Islet precursor cell (in vitro differentiated cells): ENCODE measurements at places on chromosomes 7 and 10.

GRCh38 chr7:36367561-36368077, 22.0 kb upstream of the ANLN start:
- DNase-seq, result no peak

DNA sequence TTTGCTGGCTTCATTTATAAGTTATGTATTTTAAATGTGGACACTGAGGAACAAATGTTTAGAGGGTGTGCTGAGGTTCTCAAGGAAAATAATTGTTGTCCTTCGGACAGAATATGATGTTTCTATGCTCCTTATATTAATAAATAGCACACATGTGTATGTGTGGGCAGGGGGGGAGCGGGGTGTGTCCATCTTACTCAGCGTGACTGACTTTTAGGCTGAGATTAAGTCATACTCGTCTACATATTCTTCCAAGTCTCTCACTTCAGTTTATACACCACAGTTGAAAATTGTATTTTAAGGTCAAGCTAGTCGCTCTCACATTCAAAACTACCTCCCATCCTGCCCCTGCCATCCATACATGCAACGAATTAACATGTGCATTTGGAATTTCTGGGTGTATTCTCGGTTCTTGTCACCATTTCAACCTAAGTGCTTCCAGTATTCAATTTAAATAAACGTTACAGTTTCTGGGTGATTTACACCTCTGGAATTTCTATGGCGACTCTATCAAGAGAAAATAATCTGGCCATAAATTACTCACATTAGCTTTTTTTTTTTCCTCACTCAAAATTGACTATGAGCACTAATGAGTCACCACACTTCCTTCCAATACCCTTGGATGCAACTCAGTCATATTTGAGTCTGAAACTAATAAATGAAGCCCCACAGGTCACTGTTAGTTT, 3.3 kb downstream of the PCDH15 start:
- no peak for DNase-seq

DNA sequence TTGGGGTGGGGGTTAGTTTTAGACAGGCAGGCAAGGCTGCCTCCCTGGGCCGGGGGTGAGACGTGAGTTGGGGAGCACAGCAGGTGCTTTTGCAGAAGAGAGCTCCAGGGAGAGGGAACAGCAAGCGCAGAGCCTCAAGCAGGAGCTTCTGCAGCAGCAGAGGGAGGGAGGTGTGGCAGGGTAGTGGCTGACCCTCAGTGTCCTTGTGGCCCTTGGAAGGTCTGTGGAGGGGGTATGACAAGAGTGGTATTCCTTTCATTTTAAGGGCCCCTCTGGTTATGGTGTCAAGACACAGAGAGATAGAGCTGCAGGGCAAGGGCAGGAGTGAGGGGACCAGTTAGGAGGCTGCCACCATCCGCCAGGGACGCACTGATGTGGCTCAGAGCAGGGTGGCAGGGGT, 138.9 kb downstream of the EBF3 start:
- DNase-seq, result no peak

DNA sequence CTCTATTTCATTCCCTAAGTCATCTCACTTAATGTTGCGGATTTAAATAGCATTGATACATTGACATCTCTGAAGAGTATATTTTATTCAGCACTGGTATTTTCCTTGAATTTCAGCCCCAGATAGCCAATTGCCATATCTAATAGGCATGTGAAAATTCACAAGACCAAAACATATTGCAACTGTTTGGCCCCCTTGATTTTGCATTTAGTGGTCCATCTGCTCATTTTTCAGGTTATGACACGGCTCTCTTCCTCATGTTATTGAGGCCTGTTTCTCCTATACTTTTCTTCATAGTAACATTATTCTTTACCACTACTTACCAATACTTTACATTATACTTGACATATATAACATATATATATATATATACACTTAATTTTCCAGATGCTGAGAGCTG, 43.7 kb downstream of the MKLN1 start:
- no peak for DNase-seq

DNA sequence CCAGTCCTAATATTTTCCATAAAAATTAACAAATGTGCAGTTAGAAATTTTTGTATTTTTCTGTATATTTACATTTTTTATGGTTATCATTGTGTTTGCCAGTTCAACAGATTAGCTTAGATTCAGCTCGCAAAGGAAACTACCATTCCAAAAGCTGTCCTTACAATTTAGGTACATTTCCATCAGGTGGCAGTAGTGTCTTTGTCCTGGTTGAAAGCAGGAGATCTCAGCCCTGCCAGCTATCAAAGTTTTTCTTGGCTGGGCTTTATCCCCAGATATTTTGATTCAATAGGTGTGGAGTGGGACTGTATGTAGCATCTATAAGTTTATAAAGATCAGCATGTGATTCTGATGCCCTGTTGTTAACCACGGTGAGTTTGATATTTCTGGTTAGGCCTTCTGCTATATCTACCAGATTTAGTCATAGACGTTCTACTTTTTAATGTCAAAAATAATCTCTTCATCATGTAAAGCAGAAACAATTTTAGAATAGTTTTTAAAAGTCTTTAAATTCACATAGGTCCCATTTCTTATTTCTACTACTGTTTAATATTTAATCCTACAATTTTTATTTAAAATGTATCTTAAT, 15.5 kb upstream of the ICA1 start:
- no peak for DNase-seq

- DNase-seq, result no peak
These were observed 18.1 kb downstream of the RAB11FIP2 start for GRCh38 chr10:118028619-118029018.

GRCh38 chr10:133070405-133070804, 17.3 kb upstream of the ADGRA1 start:
- peak; percentile 94 for DNase-seq

DNA sequence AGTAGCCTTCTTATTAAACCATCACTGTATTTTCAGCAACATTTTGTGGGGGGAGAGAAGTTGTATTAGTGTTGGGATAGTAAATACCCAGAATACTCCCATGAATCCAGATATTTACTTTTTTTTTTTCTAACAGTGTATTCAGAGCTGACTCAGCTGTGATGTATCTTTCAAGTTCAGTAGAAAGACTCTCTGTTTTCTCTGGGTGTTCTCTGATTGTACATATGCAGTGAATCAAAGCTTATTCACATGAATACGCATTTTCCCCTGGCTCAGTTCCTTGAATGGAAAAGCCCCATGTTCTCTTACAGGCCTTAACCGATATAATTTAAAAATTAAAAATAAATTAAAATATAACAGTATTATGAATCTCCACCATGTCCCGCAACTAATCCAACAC, 1.3 kb downstream of the TFPI2 start:
- DNase-seq, result no peak

GRCh38 chr10:52633266-52633665, 139.3 kb downstream of the MBL2 start:
- no peak for DNase-seq

GRCh38 chr7:114413761-114414155, 857 bp upstream of the FOXP2 start:
- DNase-seq, result no peak

DNA sequence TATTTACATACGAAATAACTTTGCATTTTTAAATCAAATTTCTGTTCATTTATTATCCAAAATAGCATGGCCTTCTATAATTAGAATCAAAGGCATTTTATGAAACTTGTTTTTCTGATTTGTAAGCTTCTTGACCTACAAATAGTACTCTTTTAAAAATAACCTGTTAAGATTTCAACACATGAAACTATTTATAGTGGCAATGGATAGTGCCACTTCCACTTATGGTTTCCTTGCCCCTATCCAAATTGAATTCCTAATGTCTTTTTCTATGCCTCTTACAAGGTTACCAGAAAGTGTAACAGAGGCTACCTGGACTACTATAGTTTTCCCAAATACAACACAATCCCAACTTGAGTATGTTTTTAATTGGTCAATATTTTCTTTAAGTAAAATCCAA, 263.5 kb downstream of the SEMA3D start:
- DNase-seq, result no peak

DNA sequence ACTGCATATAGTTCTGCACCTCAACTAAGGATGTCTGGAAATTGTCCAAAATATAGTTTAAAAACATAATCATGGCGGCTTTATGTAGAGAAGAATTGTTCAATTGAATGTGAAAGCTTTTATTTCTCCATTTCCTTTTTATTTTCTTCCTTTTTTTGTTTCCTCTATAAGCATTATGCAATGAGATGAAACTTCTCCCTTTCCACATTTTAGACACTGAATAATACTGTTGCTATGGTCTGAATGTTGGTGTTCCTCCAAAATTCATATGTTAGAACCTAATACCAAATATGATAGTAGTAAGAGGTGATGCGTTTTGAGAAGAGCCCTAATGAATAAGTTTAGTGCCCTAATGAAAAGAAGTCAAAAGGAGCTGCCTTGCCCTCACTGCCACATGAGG, 175.0 kb downstream of the RNLS start:
- DNase-seq, result no peak

GRCh38 chr7:19834566-19834965, 61.1 kb upstream of the TMEM196 start:
- DNase-seq, result no peak

- no peak for DNase-seq
These were observed 46.1 kb downstream of the TNPO3 start for GRCh38 chr7:129008645-129009414.

GRCh38 chr7:156063241-156063810, 251.1 kb upstream of the SHH start:
- no peak for DNase-seq

DNA sequence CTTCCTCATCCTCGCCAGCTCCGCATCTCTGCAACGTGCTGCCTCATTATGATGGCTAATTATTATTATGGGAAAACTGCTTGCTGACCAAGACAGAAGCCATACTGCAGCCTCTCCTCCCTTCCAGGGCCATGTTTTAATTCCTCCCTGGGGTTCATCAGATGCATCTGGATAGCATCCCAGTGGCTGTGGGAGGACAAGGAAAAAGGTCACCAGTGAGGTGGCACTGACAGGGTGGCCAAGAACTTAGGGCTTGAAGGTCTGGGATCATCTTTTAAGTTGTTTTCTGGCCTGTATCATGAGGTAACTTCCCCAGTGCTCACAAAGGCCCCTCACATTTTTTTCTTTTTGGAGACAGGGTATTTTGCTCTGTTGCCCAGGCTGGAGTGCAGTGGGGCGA, 39.6 kb downstream of the KCNH2 start:
- no peak for DNase-seq

DNA sequence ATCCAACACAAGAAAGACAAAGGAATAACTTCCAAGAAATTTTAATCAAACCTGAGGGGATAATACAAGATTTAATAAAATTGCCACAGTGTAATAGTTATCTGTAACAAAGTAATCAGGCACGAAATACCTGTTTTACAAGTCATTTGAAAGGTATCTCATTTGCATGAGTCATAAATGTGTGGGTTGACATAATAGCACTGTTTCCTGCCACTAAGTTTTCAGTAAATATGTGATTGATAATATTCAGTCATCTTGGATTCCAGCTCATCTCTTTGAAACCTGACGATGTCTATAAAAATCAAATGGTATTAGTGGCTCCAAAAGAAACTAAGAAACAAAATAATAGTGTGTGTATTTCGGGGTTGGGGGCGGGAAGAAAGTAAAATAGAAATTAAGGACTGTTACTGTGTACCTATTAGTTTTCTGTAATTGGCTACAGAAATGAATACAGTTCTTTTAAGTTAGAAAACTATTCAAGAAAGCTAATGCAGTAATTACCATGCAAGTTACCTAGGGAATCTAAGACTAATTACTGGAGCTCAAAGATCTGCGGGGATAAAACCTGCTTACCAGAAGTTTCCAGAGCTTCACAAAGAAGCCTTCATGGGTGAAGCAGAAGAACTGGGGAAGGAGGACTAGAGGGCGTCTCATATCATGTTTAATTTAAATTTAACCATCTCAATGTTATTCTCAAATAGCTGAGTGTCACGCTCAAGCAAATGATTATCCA, 100.7 kb downstream of the ST8SIA6 start:
- DNase-seq, result no peak

DNA sequence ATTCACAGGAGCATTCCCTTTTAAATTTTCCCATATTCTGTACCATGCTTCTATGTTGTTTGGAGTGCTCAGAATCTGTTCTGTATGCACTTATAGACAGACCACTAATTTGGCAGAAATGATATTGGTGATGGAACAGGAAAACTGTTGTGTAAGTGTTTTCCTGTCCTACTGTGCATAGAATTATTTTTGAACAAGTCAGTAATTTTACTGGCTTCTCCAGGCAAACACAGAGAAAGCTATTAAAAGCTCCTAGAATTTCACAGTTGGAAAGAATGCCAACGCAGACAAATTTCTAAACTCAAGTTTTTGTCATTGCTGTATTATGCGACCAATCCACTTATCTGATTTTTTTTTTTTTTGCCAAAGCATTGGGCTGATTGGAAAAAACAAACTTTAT, 55.7 kb downstream of the ANKMY2 start:
- DNase-seq, result no peak

DNA sequence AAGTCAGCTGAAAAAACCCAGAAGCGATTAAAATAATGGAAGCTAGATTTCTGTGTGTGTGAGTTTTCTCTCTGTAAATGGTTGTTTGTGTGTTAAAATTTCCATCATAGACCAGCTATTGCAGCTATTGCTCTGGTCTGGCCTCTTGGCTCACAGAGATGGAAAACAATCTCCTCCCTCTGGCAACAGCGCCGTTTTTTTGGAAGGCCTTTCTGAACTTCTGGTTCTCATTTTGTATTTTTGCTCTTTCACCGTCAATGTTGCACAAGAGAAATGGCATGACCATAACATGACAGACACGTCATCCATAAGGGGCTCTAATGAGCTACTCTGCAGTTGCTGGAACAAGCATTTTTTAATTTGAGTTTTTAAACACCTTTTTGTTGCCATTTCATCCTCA, 91.0 kb downstream of the CUBN start:
- no peak for DNase-seq

DNA sequence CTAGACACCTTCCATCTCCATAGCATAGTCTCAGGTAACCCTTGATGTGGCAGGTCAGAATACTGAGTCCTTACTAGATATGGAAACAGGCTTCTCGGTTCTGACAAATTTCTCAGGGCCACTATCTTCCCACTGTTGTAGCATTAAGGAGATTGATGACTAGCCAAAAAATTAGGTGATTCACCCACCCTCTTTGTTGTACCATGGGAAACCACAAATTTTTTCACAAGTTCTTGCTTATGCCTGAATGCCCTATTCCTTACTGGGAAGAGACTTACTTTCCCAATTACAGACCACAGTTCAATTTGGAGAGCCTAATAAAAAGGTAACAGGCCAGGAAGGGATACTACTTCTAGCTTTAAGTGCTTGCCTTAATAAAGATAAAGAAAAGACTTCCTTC, 948.8 kb downstream of the GRM8 start:
- DNase-seq, result no peak
